ENCODE measurements at places on chromosomes 2 and 18.

DNA sequence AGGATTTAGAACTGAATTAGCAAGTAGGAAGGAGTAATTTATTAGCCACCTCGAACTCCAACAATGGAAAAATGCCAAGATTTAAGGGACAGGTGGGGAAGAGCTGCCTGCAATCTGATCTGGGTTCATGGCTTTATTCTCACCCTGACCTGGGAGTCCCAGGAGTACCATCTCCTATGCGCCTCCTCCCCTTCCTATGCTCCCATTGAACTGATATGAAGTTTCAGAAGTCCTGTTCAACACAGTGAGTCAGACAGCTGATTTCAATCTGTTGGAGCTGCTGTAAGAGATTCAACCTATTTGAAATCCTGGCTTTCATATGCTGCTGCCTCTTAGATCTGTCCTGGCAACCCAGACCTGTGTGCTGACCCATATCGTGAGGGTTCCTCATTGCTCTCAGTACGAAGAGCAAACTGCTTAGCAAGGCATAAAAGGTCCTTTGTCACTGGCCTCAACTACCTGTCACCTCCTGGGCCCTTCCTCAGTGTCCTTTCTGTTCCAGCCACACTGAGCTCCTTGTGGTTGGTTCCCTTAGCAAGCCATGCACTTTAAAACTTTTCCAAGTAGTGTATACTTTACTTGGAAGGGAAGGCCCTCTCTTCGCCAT is 15.9 kb upstream of the CD28 start:
- no peak for DNase-seq

GRCh38 chr2:211371465-211371864 is 815.1 kb downstream of the CPS1 start:
- no peak for DNase-seq

GRCh38 chr2:86147793-86148192 is 41.8 kb downstream of the PTCD3 start:
- DNase-seq = no peak

DNA sequence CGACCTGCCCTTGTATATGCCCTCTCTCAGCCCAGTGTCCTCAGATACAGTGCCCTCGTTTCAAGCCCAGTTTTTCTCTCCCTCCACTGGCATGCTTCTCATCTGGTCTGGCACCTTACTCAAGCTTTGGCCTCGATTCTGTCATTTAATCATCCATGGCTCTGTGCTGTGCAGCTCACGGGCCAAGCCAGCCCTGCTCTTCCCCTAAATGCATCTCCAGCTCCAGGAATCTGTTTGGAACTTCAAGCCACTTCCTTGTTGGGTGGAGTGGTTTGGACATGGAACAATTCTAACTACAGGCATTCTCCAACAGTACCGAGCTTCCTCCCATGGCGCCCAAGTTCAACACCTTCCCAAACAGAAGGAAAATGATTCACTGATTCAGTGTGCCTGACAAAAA is 76.7 kb upstream of the ZNF397 start:
- no peak for DNase-seq

DNA sequence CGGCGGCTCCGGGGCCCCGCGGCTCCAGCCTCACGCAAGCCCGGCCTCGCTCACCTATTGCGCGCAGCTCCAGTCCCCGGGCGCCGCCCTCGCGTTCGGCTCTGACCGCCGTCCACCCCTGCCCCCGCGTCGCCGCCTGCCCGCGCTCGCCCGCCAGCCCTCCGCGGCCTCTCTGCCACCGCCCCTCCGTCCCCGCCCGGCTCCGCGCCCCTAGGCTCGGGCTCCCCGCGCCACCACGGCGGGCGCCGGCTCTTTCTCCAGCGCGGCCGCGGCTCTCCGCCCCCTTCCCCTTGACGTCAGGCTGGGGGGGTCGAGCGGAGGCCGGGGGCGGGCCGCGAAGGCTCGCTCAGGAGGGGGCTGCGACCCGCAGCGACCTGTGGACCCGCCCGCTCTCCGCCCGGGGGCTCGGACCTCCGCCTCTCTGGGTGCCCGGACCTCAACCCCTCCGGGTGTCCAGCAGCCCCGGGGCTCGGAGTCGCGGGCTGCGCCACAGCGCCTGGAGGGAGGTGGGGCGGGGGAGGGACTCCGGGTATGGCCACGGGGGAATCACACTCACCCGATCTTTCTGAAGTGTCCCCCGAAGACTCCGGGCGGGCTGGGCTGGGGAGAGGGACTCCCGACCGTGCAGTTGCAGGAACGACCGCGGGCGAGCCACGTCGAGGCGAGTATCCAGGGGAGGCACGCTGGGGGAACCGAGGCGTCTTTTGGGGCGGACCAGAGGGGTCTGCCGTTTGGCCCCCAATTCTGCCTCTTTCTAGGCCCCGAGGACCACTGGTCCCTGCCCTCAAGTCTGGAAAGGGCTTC is at the start of gene SEMA4C:
Gene SEMA4C (minus strand): TSS at position 259 of the 804 bp plus-strand sequence. CDS start 2,194 bp downstream, outside the sequence.
- no peak for DNase-seq

GRCh38 chr18:13216092-13216582 is 2.4 kb upstream of the LDLRAD4 start:
- no peak for DNase-seq

GRCh38 chr2:100196786-100197494 is 54.5 kb upstream of the AFF3 start:
- DNase-seq = no peak

DNA sequence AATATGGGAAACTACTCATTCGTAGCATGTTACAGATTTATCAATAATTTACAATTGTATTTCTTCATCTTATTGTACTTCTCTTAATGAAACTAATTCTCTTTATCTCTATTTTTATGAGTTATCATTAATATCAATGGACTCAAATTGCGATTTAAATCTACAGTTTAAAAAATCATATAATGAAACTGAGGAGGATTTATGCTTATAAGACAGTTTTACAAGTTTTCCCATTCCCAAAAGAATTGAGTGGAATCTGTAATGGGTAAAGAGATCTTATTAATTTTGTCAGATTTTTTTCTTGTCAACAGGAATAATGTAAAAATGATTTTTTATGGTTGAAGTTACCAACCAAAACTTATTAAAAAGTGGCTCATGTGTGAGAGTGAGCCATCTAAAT is 468.0 kb downstream of the METTL4 start:
- no peak for DNase-seq
